RWPE1 (cell line): ENCODE measurements at places on chromosomes 2 and 18.
A peak's percentile ranks its signal among the peaks of the same experiment; 100 is the strongest.

DNA sequence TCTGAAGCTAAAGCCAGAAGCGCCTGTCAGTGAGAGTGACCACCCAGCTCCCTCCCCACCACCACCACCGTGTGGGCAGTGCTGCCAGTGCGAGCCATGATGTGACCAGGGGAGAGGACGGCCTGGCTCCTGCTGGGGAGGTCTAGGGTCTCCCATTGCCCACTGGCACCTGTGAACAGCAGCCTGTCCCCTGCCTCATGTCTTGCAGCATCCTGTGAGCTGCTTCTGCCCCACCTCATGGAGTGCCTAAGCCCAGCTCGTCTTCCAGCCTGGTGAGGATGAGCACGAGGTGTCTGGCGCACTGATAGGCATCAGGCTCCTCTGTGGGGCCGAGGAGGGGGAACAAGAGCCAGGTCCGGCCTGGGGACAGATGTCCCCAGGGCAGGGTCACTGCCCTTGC, 61.4 kb downstream of the FAM168B start:
- DNase-seq: no peak

DNA sequence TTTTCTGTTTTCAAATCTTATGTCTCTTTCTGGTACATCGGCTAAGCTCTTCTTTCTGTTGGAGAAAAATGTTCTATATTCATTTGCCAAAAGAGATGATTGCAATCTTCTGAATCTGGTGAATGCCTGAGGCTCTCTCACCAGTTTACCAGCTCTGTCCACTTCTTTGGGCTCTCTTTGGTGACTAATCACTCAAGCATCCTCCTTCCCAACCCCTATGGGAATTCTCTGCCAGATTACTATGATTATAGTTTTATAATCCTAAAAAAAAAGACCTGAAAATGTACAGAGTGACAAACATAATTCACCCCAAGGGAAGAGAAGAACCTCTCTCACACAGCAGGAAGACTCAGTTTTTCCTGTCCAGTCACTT, 187.3 kb downstream of the CAMKMT start:
- peak; percentile 82 for DNase-seq

DNA sequence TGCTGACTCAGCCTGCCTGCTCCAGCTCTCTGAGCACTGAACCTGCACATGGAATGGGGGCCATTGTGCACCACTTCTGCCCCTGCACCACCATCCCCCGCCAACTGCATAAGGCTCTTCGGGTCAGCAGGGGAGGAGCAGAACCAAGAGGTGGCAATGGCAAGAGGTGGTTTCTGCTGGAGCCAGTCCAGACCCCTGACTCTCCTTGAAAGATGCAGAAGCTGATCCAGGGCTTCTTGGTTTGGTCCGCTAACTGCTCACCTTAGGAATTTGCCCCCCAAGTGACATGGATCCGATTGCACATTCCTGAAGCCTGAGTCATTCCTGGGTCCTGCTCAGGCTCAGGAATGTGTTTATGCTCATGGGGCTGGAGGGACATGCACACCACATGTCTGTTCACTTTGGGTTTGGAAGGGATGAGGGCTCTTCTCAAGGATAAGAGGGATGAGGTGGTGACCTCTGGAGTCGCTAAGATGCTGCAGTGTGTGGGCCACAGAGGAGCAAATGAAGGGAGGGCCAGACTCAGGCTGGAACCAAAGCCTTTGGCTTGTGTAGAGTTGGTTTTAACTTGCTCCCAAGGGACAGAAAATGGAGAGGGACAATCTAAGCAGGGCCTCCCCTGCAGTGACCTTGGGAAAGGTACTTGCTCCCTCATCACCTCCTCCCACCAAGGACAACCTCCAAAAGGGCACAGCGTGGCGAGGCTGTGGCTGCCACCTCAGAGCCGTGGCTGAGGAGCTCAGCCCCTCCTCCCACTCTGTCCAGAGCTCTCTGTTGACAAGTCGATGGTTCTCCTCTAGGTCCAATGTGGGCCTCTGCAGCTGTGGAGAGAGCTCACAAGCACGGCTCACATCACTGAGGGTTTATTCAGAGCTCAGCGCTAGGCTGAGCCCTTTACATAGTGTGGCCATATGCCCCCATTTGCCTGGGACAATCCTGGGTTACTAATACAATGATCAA, 66.2 kb downstream of the HS1BP3 start:
- peak; percentile 78 for DNase-seq

- no peak for DNase-seq
These were observed 25.4 kb downstream of the WDR75 start for GRCh38 chr2:189466656-189467055.

GRCh38 chr2:168152902-168153530, 94.4 kb downstream of the STK39 start:
- no peak for DNase-seq

DNA sequence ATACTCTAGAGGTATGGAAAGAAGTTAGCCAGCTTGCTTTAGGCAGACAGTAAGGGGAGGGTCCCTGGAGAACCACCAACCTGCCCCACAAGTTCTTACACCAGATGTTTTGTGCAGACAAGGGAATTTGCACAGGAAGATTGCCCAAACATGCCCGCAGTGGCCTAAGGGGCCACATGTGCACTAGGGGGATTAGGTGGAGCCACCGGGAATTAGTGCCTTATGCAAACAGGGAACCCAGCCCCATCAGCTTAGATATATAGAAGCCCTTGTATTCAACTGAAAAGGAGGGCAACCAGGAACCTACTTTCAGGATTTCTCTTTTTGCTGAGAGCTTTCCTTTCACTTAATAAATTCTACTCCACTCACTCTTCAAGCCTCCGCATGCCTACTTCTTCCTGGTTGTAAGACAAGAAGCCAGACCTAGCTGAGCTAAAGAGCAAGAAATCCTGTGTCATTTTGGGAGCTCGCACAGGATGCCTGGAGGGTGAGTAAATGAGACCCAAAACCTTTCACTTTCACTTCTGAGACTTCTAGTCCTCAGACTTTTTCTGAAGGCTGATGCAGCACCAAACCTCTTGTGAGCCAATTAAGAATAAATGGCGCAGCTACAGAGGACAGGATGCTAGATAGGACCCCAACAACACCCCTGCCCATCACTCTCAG, 146.3 kb downstream of the GCA start:
- DNase-seq: peak; percentile 56

GRCh38 chr18:10298346-10298745, 156.1 kb upstream of the APCDD1 start:
- DNase-seq: no peak

GRCh38 chr2:20184067-20184938, 40.6 kb downstream of the SDC1 start:
- DNase-seq: peak; percentile 76

- peak; percentile 62 for DNase-seq
These were observed 1.5 kb downstream of the RND3 start for GRCh38 chr2:150485871-150486538.

GRCh38 chr2:19793132-19793750, 108.5 kb downstream of the TTC32 start:
- no peak for DNase-seq

GRCh38 chr2:177662895-177663294, 270.3 kb downstream of the AGPS start:
- no peak for DNase-seq

GRCh38 chr2:192126426-192126825, 68.3 kb downstream of the TMEFF2 start:
- no peak for DNase-seq
